ENCODE measurements at places on chromosomes 12 and 14. TPM values are rescaled to one million over a fixed set of nuclear protein-coding genes. Genes with fewer than 3 reads are reported as not detected.

DNA sequence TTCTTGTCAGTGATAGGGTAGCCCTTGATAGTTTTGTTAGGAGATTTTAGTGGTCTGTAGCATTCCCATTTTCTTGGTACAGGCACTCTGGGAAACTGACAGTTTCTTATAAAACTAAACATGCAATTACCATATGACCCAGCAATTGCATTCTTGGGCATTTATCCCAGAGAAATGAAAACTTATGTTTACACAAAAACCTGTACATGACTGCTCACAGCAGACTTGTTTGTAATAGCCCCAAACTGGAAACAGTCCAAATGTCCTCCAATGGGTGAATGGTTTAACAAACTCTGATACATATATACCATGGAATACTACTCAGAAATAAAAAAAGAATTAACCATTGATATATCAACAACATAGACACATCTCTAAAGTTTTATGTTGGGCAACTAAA lies 75.5 kb downstream of the BORCS5 start:
- no peak for DNase-seq

The FAIM2 gene
- 6.4 TPM for total RNA-seq

DNA sequence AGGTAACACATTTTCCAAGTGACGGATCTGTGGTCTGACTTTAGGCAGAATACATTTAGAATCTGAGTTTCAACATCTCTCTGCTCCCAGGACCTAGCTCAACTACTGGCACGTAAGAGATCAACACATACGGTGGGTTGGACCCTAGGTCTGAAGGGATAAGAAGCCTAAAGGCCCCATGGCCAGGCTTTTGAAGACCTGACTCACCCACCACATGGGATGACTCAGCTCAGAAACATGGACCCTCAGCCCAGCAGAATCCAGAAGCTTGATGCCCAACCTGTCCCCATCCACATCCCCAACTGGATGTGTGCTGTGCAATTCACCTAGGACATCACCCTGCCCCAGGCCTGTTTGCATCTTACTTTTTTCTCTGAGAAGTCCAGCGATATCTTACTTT lies 770.2 kb downstream of the BCL11B start:
- no peak for DNase-seq

The ADCY4 gene
- 36.0 TPM for total RNA-seq

Measured in sigmoid colon (tissue), 7 donors.